ENCODE measurements at places on chromosomes 16 and 17. TPM values are rescaled to one million over a fixed set of nuclear protein-coding genes. Genes with fewer than 3 reads are reported as not detected.
A peak's percentile ranks its signal among the peaks of the same experiment; 100 is the strongest.

DNA sequence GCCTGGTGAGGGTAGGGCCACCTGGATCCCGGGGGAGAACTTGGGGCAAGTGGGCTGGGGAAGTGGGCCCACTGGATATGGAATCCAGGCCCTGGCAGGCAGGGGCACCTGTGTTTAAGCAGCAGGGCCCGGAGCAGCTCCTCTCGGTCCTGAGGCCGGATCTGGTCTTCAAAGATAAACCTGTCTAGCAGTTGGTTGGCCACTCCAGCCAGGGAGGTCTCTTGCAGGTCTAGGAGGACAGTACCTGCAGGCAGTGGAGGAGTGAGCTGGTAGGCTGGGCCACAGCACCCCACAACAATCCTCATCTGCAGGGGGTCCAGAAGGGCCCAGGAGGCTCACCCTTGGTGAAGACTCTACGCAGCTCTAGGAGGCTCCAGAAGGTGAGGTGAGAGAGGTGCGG, 7.6 kb downstream of the SLC4A1 start:
- H3K27ac ChIP-seq, result no peak overlapping the region
- no peaks in the 10 kb centered on the region for H3K36me3 ChIP-seq
- no peak overlapping the region for H3K4me3 ChIP-seq
- H3K27me3 ChIP-seq, result no peaks in the 10 kb centered on the region
- H3K4me1 ChIP-seq, result no peaks in the 10 kb centered on the region
- no peak for DNase-seq

- no peak for DNase-seq
- H3K27me3 ChIP-seq, result peaks cover 6% of the 10 kb centered on the region
- peaks cover 5% of the 10 kb centered on the region for H3K4me1 ChIP-seq
- no peak overlapping the region for H3K4me3 ChIP-seq
- no peak overlapping the region for H3K27ac ChIP-seq
Observed at GRCh38 chr16:85396879-85397871, 215.9 kb upstream of the GSE1 start.

GRCh38 chr17:79988185-79988971, 47.3 kb downstream of the TBC1D16 start:
- no peak for DNase-seq
- no peaks in the 10 kb centered on the region for H3K4me1 ChIP-seq
- peaks cover 1% of the 10 kb centered on the region for H3K27me3 ChIP-seq
- H3K36me3 ChIP-seq, result no peaks in the 10 kb centered on the region
- no peak overlapping the region for H3K4me3 ChIP-seq

DNA sequence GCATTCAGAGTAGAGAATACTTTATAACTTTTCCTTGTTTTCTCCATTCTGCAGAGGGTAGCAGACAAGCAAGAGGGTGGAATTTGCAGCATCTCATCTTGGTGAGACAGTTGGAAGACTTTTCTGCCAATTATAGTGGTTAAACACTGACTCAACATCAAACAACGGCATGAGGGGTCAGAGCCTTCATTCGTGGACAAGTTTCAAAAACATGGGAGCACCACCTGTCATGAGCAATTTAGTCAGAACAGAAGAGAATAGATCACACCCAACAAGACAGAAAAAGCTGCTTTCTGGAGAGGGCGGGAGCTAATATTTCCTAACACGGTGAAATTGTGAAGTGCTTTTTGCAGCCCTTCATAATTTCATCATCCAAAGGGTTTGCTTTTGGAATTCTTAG, 17.9 kb upstream of the ZNF652 start:
- H3K27ac ChIP-seq, result no peak overlapping the region
- no peak for DNase-seq
- H3K4me3 ChIP-seq, result no peak overlapping the region
- H3K4me1 ChIP-seq, result no peaks in the 10 kb centered on the region

DNA sequence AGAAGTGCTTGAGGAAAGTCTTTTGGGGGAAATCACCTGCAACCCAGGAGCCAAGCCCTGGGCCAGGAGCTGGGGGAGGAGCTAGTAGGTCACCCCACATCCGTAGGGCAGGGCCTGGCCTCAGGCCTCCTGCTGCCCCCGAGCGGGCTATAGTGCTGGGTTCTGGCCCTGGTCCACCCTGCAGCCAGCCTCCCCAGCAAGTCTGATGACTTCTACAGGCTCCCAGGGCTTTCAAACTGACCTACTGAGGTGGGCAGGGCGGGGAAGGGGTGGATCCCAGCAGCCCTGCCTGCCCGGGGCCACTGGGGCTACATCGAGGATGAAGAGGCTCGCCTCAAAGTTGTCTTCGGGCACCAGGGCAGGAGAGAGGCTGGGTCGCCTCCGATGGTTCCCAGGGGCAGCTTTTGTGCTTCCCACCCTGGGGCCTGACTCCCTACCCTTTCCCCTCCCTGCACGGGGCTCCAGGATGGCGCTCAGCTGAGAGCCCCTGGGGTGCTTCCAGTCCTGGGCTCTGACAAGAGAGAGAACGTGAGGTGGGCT, 5.0 kb downstream of the CENPX start:
- H3K27ac ChIP-seq, result no peak overlapping the region
- no peaks in the 10 kb centered on the region for H3K36me3 ChIP-seq
- H3K27me3 ChIP-seq, result no peaks in the 10 kb centered on the region
- no peak for DNase-seq
- H3K4me1 ChIP-seq, result peaks cover 6% of the 10 kb centered on the region

GRCh38 chr16:66399930-66400329, 27.2 kb upstream of the BEAN1 start:
- no peaks in the 10 kb centered on the region for H3K4me1 ChIP-seq
- H3K4me3 ChIP-seq, result no peak overlapping the region
- no peaks in the 10 kb centered on the region for H3K36me3 ChIP-seq
- H3K27ac ChIP-seq, result no peak overlapping the region

- no peaks in the 10 kb centered on the region for H3K36me3 ChIP-seq
- H3K27ac ChIP-seq, result no peak overlapping the region
- no peak overlapping the region for H3K4me3 ChIP-seq
- H3K4me1 ChIP-seq, result no peaks in the 10 kb centered on the region
Observed at GRCh38 chr17:68161644-68162428, 86.0 kb upstream of the AMZ2 start.

GRCh38 chr17:14471052-14471451, 170.2 kb downstream of the HS3ST3B1 start:
- no peak for DNase-seq
- no peaks in the 10 kb centered on the region for H3K4me1 ChIP-seq
- H3K36me3 ChIP-seq, result no peaks in the 10 kb centered on the region

DNA sequence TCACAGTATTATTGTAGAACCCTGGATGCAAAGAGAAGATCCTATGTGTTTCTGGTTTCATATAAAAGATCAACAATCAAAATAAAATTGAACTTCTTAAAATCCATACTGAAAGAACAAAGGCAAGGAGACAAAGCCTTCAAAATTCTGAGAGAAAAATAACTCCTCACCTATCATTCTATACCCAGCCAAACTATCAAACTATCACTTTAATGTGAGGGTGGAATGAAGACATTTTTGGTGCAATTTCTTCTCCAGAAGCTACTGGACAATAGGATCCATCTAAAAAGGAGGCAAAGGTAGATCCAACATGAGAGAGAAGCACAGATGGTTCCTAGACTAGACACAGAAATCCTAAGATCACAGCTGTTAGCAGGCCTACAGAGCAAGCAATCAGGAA, 71.1 kb downstream of the CPPED1 start:
- H3K4me3 ChIP-seq, result no peak overlapping the region
- no peaks in the 10 kb centered on the region for H3K27me3 ChIP-seq
- H3K36me3 ChIP-seq, result peaks cover 2% of the 10 kb centered on the region
- H3K27ac ChIP-seq, result no peak overlapping the region

DNA sequence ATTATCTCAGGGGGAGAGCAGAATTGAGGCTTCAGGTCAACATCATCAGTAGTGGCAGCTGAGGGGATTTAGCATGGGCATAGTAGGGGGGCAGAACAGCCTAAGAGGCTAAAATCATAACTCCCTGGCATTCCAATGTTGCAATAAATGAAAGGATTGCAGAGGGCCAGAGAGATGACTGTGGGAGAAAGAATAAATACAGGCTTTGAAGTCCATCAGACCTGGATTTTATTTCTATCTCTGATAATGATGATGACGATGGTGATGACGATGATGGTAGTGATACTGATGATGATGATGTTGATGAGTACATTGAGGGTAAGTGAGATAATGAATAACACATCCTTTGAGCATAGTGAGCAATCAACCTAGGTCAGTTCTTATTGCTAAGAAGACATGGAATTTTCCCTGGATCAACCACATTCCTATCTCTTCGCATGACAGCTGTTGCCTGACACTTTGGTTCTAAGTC, 107.4 kb upstream of the CDH11 start:
- H3K27me3 ChIP-seq, result no peaks in the 10 kb centered on the region
- H3K27ac ChIP-seq, result no peak overlapping the region
- H3K4me3 ChIP-seq, result no peak overlapping the region
- H3K36me3 ChIP-seq, result no peaks in the 10 kb centered on the region

DNA sequence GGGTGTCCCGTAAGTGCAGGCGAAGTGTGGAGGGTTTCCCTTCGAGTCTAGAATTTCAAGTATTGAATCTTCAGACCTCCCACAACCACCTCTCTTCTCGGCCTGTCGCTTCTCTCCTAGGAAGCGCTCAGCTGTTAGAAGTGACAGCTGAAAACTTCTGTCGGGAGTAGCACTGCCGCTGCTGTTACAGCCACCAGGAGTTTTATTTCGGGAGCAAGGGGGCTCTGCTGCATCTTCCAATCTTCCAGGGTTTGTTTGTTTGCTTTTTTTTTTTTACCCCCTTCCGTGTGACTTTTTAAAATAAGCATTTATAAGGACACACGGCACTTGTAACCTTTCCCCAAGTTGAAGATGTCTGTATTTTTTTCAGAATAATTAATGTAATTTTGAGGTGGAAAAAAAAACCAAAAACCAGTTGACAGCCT, 767 bp downstream of the RPS6KB1 start:
- H3K27ac ChIP-seq, result peak overlapping the region; percentile 76
- H3K4me3 ChIP-seq, result peak overlapping the region; percentile 89
- no peak for DNase-seq

- H3K4me1 ChIP-seq, result no peaks in the 10 kb centered on the region
- no peak overlapping the region for H3K27ac ChIP-seq
- H3K36me3 ChIP-seq, result no peaks in the 10 kb centered on the region
- no peaks in the 10 kb centered on the region for H3K27me3 ChIP-seq
Observed at GRCh38 chr16:54484700-54485099, 198.1 kb upstream of the IRX3 start.

- no peak for DNase-seq
- no peak overlapping the region for H3K27ac ChIP-seq
- no peaks in the 10 kb centered on the region for H3K36me3 ChIP-seq
Observed at GRCh38 chr17:11387610-11388009, 146.6 kb downstream of the SHISA6 start.

- no peaks in the 10 kb centered on the region for H3K27me3 ChIP-seq
- no peak overlapping the region for H3K27ac ChIP-seq
- H3K4me3 ChIP-seq, result no peak overlapping the region
Observed at GRCh38 chr17:27354491-27355081, 60.7 kb downstream of the WSB1 start.

GRCh38 chr16:4350787-4351659, at the start of gene PAM16:
TSS of gene PAM16 (minus strand) at chr16:4351321. CDS start at chr16:4351234, 87 bp downstream.
- no peaks in the 10 kb centered on the region for H3K27me3 ChIP-seq
- no peaks in the 10 kb centered on the region for H3K4me1 ChIP-seq
- peak within 1 kb of the TSS; percentile 82 for H3K27ac ChIP-seq
- H3K36me3 ChIP-seq, result no peaks in the 10 kb centered on the region
- DNase-seq, result peak; percentile 88

- no peaks in the 10 kb centered on the region for H3K36me3 ChIP-seq
- H3K27me3 ChIP-seq, result no peaks in the 10 kb centered on the region
- DNase-seq, result no peak
- H3K4me3 ChIP-seq, result no peak overlapping the region
- no peaks in the 10 kb centered on the region for H3K4me1 ChIP-seq
Observed at GRCh38 chr17:79581324-79581932, 29.4 kb downstream of the RBFOX3 start.

GRCh38 chr16:17149904-17150483, 320.8 kb downstream of the XYLT1 start:
- no peak overlapping the region for H3K4me3 ChIP-seq
- H3K27ac ChIP-seq, result no peak overlapping the region
- no peaks in the 10 kb centered on the region for H3K27me3 ChIP-seq
- 0 out of 2 replicates have a peak, but pooled peaks cover 3% of the 10 kb centered on the region for H3K4me1 ChIP-seq

DNA sequence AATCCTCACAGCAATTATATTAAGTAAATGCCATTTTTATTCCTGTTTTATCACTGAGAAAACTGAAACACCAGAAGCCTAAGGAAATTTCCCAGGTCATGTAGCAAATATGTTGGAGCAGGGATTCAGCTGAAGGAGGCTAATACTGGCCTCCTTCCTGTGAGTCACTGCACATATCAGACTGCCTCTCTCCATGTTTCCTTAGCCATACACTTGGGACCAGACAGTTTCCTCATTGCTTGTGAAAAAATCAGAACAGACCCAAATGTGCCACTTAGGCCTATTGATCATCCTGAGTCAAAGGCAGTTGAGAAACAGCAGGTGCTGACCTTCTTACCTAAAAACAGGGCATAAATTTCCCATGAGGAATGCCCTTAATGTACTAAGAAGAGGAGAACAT, 18.9 kb upstream of the ELAC2 start:
- H3K36me3 ChIP-seq, result no peaks in the 10 kb centered on the region
- no peak for DNase-seq
- H3K4me3 ChIP-seq, result no peak overlapping the region
- H3K4me1 ChIP-seq, result no peaks in the 10 kb centered on the region
- H3K27me3 ChIP-seq, result no peaks in the 10 kb centered on the region
- no peak overlapping the region for H3K27ac ChIP-seq

DNA sequence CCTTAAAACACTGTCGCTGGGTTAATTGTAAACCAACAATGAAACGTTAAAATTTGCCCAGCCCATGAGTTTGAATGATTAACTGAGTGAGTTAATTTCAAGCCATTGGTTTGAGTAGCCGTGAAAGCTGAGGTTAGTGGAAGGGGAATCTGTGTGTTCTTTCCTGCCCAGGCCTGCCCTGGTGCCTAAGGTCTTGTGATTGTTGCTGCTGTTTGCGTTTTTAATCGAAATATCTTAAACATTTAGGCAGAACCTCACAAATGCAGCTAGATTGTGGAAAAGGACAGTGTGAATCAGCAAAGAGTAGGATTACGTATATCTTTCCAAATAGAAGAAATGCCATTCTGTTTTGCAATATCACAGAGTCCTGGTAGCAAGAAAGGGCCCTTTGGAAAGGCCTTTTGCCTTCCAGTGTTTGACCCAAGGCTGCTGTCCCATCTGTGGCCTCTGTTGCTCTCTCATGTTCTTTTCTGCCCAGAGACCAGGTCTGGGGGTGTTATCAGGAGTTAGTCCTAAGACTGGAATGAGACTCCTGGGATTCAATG, 113.8 kb downstream of the MSI2 start:
- no peak for DNase-seq
- H3K36me3 ChIP-seq, result no peaks in the 10 kb centered on the region
- peak overlapping the region; percentile 75 for H3K27ac ChIP-seq
- no peak overlapping the region for H3K4me3 ChIP-seq
- H3K4me1 ChIP-seq, result peaks cover 51% of the 10 kb centered on the region

- no peaks in the 10 kb centered on the region for H3K36me3 ChIP-seq
- no peak for DNase-seq
- H3K27ac ChIP-seq, result no peak overlapping the region
- H3K4me3 ChIP-seq, result no peak overlapping the region
- H3K4me1 ChIP-seq, result no peaks in the 10 kb centered on the region
Observed at GRCh38 chr17:15444805-15445204, 22.6 kb downstream of the CDRT4 start.

The TSC2 gene
- 77.0 TPM for total RNA-seq

The STX1B gene
- total RNA-seq, result 2.4 TPM

The ST6GALNAC1 gene
- total RNA-seq, result 0.29 TPM

The CFAP52 gene
- not detected for total RNA-seq

The FTO gene
- total RNA-seq, result 51.7 TPM

The SLC47A2 gene
- not detected for total RNA-seq

The ADAP2 gene
- total RNA-seq, result 7.4 TPM

The KRT39 gene
- not detected for total RNA-seq

The C16orf92 gene
- total RNA-seq, result not detected

The USP6 gene
- total RNA-seq, result 0.13 TPM

The CMTM2 gene
- not detected for total RNA-seq

The PPP4C gene
- total RNA-seq, result 132 TPM

The ZNF771 gene
- 5.2 TPM for total RNA-seq

Measured in GM12878 (cell line).